ENCODE measurements at places on chromosomes 2 and 18.

GRCh38 chr2:17815468-17816184 lies 634 bp upstream of the MSGN1 start:
- no peak overlapping the region for H3K4me3 ChIP-seq
- peaks cover 32% of the 10 kb centered on the region for H3K4me1 ChIP-seq
- no peak for DNase-seq
- H3K36me3 ChIP-seq = no peaks in the 10 kb centered on the region
- no peaks in the 10 kb centered on the region for H3K27me3 ChIP-seq
- H3K27ac ChIP-seq = peak overlapping the region; percentile 81

DNA sequence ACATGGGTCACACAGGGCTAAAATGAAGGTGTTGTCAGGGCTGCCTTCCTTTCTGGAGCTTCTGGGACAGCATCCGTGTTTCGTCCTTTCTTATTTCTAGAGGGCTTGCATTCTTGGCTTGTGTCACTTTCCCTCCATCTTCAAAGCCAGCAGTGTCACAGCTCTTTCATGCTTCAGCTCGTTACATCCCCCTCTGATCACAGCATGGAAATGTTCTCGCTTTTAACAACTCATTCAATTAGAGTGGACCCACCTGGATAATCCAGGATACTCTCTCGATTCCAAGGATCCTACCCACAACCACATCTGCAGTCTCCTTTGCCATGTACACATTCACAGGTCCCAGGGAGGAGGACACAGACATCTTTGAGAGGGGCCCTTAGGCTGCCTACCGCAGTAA lies 316.2 kb upstream of the FIGN start:
- no peak for DNase-seq
- H3K27me3 ChIP-seq = peaks cover 4% of the 10 kb centered on the region
- H3K4me1 ChIP-seq = no peaks in the 10 kb centered on the region
- H3K27ac ChIP-seq = no peak overlapping the region
- H3K4me3 ChIP-seq = no peak overlapping the region

GRCh38 chr2:230870544-230871360 lies 6.0 kb downstream of the ITM2C start:
- no peak overlapping the region for H3K27ac ChIP-seq
- DNase-seq = no peak
- H3K36me3 ChIP-seq = no peaks in the 10 kb centered on the region
- H3K27me3 ChIP-seq = no peaks in the 10 kb centered on the region
- H3K4me3 ChIP-seq = no peak overlapping the region

GRCh38 chr18:79738581-79739439 lies 58.9 kb upstream of the KCNG2 start:
- peaks cover 80% of the 10 kb centered on the region for H3K36me3 ChIP-seq
- no peak overlapping the region for H3K27ac ChIP-seq
- no peaks in the 10 kb centered on the region for H3K4me1 ChIP-seq

- H3K4me1 ChIP-seq = peaks cover 14% of the 10 kb centered on the region
- no peak overlapping the region for H3K4me3 ChIP-seq
- no peak for DNase-seq
- H3K36me3 ChIP-seq = no peaks in the 10 kb centered on the region
- H3K27me3 ChIP-seq = peaks cover 16% of the 10 kb centered on the region
These were observed 10.1 kb upstream of the LYPD6B start for GRCh38 chr2:149028377-149028776.

DNA sequence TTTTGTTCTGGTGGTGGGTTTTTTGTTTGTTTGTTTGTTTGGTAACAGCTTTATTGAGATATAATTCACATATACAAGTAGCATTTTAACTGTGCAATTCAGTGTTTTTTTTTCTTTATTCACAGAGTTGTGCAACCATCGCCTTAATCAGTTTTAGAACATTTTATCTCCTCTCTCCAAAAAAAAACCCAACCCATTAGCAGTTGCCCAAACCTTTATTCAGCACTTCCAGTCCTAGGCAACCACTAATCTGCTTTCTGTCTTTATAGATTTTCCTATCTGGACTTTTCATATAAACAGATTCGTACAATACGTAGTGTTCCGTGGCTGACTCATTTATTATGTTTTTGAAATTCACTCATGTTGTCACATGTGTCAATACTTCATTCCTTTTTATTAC lies 38.7 kb downstream of the CCDC138 start:
- no peak overlapping the region for H3K4me3 ChIP-seq
- H3K27ac ChIP-seq = no peak overlapping the region
- no peak for DNase-seq
- no peaks in the 10 kb centered on the region for H3K36me3 ChIP-seq
- no peaks in the 10 kb centered on the region for H3K27me3 ChIP-seq
- no peaks in the 10 kb centered on the region for H3K4me1 ChIP-seq

GRCh38 chr2:45942237-45942738 lies 290.8 kb downstream of the PRKCE start:
- H3K4me3 ChIP-seq = no peak overlapping the region
- no peak for DNase-seq
- H3K27ac ChIP-seq = no peak overlapping the region
- H3K27me3 ChIP-seq = no peaks in the 10 kb centered on the region
- H3K36me3 ChIP-seq = no peaks in the 10 kb centered on the region

- no peak for DNase-seq
- no peak overlapping the region for H3K4me3 ChIP-seq
- H3K27me3 ChIP-seq = no peaks in the 10 kb centered on the region
- H3K27ac ChIP-seq = no peak overlapping the region
These were observed 129.9 kb downstream of the PRPF40A start for GRCh38 chr2:152587187-152587947.

- no peaks in the 10 kb centered on the region for H3K36me3 ChIP-seq
- no peak overlapping the region for H3K27ac ChIP-seq
- no peak overlapping the region for H3K4me3 ChIP-seq
- no peaks in the 10 kb centered on the region for H3K27me3 ChIP-seq
- H3K4me1 ChIP-seq = peaks cover 8% of the 10 kb centered on the region
These were observed 117.9 kb downstream of the SETBP1 start for GRCh38 chr18:44798433-44799048.

DNA sequence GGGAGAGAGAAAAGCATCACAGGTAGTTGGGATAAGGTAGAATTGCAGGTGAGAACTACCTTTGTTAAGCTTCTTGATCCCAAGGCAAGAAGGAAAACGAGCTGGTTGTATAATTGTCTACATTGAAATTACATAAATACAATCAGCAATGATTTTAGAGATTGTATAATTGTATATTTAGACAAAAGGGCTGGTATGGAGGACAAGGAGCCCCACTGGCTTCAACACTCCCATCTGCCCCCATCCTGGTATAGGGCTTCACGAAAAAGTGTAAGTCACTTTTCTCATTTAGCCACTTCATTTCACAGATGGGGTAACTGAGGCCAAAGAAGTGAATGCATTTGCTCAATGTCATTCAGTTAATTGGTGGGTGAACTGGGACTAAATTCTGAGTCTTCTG lies 103.3 kb downstream of the MYCN start:
- peaks cover 3% of the 10 kb centered on the region for H3K27me3 ChIP-seq
- H3K4me1 ChIP-seq = no peaks in the 10 kb centered on the region
- no peak overlapping the region for H3K27ac ChIP-seq
- H3K36me3 ChIP-seq = no peaks in the 10 kb centered on the region
- DNase-seq = no peak

DNA sequence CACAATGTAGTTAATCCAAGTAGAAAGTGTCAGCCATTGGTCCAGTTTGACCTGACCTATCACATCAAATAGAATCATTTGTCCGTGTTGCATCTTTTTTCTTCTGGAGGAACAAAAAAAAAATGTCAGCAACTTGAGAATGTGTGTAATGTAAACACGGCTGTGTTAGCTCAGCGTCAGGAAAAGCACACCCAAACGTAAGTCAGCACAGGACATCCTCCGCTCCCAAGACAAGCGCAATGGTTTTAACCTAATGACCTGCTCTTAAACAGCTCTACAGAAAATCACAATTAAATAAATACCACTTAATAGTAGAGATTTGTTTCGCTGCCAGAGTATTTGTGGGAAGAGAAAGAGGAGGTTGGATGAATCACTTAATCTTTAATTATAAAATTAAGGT lies 59.4 kb downstream of the OSR1 start:
- H3K27me3 ChIP-seq = no peaks in the 10 kb centered on the region
- DNase-seq = no peak
- H3K4me3 ChIP-seq = no peak overlapping the region
- H3K36me3 ChIP-seq = no peaks in the 10 kb centered on the region
- no peaks in the 10 kb centered on the region for H3K4me1 ChIP-seq
- H3K27ac ChIP-seq = no peak overlapping the region

- H3K27ac ChIP-seq = peak overlapping the region; percentile 62
- DNase-seq = no peak
- H3K27me3 ChIP-seq = no peaks in the 10 kb centered on the region
These were observed 17.8 kb downstream of the IL1F10 start for GRCh38 chr2:113085542-113085941.

GRCh38 chr18:65235966-65236624 lies 514.7 kb upstream of the CDH7 start:
- no peak overlapping the region for H3K27ac ChIP-seq
- H3K36me3 ChIP-seq = no peaks in the 10 kb centered on the region
- H3K4me1 ChIP-seq = no peaks in the 10 kb centered on the region
- no peak overlapping the region for H3K4me3 ChIP-seq
- no peak for DNase-seq

DNA sequence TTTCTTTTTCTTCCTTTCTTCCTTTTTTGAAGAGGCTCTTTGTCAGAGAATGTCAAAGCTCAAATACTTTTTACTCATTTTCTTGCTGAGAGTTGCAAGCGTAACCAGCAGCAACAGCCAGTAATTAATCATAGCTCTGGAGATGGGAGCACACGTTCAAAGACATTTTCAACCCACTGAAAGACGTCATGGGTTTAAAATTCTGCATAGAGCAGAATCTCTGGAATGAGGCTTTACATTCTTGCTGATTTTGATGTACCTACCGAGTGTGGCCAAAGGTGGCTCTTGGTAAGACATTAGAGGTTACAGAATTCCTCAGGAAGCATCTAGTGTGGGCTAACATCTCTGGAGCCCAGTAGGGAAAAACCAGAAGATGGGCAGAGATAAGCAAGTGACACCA lies 292.5 kb downstream of the MTX2 start:
- H3K4me1 ChIP-seq = no peaks in the 10 kb centered on the region
- no peak for DNase-seq
- H3K27ac ChIP-seq = no peak overlapping the region
- peaks cover 29% of the 10 kb centered on the region for H3K27me3 ChIP-seq
- no peaks in the 10 kb centered on the region for H3K36me3 ChIP-seq

DNA sequence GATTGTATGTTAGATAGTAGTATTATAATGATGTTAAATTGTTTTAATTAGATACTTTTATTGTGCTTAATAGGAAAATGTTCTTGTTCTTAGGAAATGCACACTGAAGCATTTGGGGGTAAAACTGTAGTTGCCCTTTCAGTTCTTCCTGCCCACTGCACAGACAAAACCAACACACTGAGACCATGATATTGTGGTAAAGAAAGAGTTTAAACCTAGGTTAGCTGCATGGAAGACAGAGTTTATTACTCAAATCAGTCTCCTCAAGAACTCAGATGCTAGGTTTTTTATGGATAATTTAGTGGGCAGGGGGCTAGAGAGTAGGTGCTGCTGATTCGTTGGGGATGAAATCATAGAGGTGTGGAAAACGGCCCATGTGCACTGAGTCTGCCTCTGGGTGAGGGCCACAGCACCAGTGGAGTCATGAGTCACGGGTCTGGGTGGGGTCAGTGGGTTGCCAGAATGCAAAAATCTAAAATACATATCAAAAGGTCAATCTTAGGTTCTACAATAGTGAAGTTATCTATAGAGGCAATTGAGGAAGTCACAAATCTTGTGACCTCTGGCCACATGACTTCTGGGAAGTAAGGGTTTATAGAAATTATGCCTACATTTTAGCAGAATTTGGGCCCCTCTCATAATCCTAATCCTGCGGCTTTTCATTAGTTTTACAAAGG lies 283.4 kb upstream of the FBXO11 start:
- no peaks in the 10 kb centered on the region for H3K36me3 ChIP-seq
- H3K27ac ChIP-seq = no peak overlapping the region
- no peak overlapping the region for H3K4me3 ChIP-seq
- H3K4me1 ChIP-seq = no peaks in the 10 kb centered on the region

GRCh38 chr2:8357738-8358518 lies 323.9 kb upstream of the ID2 start:
- no peaks in the 10 kb centered on the region for H3K36me3 ChIP-seq
- H3K27me3 ChIP-seq = no peaks in the 10 kb centered on the region
- DNase-seq = no peak
- H3K4me1 ChIP-seq = no peaks in the 10 kb centered on the region
- H3K27ac ChIP-seq = no peak overlapping the region

GRCh38 chr2:197298609-197299008 lies 12.0 kb downstream of the ANKRD44 start:
- H3K4me1 ChIP-seq = peaks cover 13% of the 10 kb centered on the region
- H3K27me3 ChIP-seq = no peaks in the 10 kb centered on the region
- no peaks in the 10 kb centered on the region for H3K36me3 ChIP-seq
- no peak overlapping the region for H3K4me3 ChIP-seq
- DNase-seq = no peak

- DNase-seq = no peak
- no peaks in the 10 kb centered on the region for H3K4me1 ChIP-seq
These were observed 17.8 kb upstream of the RPRD1A start for GRCh38 chr18:36085195-36085594.

DNA sequence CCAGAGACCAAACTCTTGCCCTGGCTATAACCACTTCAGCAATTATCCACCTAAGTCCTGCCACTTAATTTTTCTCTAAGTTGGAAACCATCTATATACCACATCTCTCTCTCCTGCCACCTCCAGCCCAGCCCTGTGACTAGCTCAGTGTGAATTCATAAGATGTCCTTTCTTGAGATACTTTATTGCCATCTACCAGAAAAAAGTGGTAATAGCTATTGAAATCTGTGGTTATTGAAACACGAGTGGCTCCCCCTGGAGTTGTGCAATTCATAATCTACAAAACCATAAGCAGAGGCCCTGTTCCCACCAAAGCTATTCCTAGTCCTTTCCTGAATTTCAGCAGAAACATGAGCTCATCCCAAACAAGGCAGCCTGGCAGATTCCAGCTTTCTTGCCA lies 324.0 kb downstream of the TXNL1 start:
- H3K27me3 ChIP-seq = no peaks in the 10 kb centered on the region
- H3K4me3 ChIP-seq = no peak overlapping the region
- H3K36me3 ChIP-seq = no peaks in the 10 kb centered on the region
- no peak for DNase-seq

DNA sequence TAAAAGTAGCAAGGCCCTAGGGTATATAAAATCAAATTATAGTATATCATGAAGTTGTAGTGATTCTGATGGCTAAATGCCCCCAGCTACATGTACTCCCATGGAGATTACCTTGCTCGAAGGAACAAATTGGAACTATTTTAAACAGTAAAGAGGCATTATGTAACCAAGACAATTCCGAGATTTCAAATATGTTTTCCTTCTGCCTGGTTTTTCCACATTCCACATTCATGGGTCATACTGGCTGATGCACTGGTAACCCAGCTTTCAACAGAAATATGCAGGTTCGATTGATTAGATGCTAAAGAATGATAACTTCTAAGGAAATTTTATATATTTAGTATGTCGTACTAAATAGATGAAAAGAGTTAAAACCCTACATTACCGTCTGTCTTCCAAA lies 62.3 kb upstream of the MGAT4A start:
- no peaks in the 10 kb centered on the region for H3K36me3 ChIP-seq
- H3K4me3 ChIP-seq = no peak overlapping the region
- no peaks in the 10 kb centered on the region for H3K27me3 ChIP-seq
- DNase-seq = no peak

Measured in suprapubic skin (tissue), 4 donors.